ENCODE measurements at places on chromosomes 16 and 17.
A peak's percentile ranks its signal among the peaks of the same experiment; 100 is the strongest.

- peaks cover 16% of the 10 kb centered on the region for H3K4me1 ChIP-seq
- no peak overlapping the region for H3K4me3 ChIP-seq
- no peak overlapping the region for H3K27ac ChIP-seq
- H3K27me3 ChIP-seq = no peaks in the 10 kb centered on the region
- DNase-seq = no peak
- no peaks in the 10 kb centered on the region for H3K36me3 ChIP-seq
Measured at GRCh38 chr17:55734128-55734781, 11.6 kb upstream of the TMEM100 start.

DNA sequence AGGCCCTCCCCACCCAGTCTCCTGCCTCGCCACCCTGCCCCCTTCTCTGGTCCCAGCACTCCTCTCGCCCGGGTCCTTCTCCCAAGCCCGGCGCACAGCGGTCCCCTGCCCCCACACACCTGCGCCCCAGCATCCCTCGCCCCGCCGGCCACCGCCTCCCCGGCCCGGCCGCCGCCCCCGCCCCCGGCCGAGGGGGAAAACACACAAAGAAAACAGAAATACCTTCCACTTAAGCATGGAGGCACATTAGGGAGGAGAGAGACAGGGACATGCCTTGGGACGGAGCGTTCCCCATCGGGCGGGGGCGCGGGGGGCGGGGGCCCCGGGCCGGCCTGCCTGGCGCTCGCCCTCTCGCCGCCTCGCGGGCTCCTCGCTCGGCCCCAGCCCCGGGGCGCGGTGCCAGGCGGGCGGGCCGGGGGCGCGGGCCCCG, 326 bp downstream of the SRCIN1 start:
- no peaks in the 10 kb centered on the region for H3K36me3 ChIP-seq
- H3K27me3 ChIP-seq = peaks cover 46% of the 10 kb centered on the region
- H3K4me1 ChIP-seq = peaks cover 13% of the 10 kb centered on the region
- H3K4me3 ChIP-seq = peak overlapping the region; percentile 61
- H3K27ac ChIP-seq = no peak overlapping the region

DNA sequence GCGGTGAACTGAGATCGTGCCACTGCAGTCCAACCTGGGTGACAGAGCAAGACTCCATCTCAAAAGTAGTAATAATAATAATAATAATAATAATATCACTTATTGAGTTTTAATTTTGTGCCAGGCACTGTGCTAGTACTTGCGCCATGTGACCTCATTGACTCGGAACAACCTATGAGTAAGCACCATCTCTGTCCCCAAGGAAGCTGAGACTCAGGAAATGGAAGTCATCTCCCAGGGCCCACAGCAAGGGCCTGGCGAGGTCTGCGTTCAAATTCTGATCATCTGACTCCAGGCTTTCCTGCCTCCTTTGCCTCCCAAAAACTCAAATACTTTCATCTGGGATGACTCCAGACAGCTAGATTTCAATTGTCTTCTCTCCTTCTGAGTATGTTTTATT, 162.9 kb downstream of the SEC14L1 start:
- H3K4me1 ChIP-seq = peaks cover 16% of the 10 kb centered on the region
- DNase-seq = no peak
- no peaks in the 10 kb centered on the region for H3K36me3 ChIP-seq
- no peak overlapping the region for H3K27ac ChIP-seq

DNA sequence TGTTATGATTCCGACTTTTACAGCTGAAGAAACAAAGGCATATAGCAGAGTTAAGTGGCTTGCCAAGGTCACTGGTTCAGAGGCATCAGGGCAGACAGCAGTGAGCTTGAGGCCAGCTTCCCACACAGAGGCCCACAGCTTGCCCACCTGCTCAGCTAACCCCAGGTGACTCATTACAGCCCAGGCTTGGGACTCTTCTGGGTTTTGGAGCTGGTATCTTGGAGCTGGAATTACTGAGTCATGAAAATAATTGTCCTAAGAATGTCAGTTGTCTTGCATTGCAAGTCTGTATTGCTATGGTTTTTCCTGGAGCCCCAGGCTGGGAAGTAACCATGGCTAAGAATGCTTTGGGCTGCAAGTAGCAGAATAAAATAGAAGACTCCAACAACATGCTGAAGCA, 32.4 kb upstream of the IRX3 start:
- no peaks in the 10 kb centered on the region for H3K36me3 ChIP-seq
- H3K27ac ChIP-seq = no peak overlapping the region
- H3K4me3 ChIP-seq = no peak overlapping the region
- H3K4me1 ChIP-seq = no peaks in the 10 kb centered on the region
- H3K27me3 ChIP-seq = peaks cover 27% of the 10 kb centered on the region
- no peak for DNase-seq

DNA sequence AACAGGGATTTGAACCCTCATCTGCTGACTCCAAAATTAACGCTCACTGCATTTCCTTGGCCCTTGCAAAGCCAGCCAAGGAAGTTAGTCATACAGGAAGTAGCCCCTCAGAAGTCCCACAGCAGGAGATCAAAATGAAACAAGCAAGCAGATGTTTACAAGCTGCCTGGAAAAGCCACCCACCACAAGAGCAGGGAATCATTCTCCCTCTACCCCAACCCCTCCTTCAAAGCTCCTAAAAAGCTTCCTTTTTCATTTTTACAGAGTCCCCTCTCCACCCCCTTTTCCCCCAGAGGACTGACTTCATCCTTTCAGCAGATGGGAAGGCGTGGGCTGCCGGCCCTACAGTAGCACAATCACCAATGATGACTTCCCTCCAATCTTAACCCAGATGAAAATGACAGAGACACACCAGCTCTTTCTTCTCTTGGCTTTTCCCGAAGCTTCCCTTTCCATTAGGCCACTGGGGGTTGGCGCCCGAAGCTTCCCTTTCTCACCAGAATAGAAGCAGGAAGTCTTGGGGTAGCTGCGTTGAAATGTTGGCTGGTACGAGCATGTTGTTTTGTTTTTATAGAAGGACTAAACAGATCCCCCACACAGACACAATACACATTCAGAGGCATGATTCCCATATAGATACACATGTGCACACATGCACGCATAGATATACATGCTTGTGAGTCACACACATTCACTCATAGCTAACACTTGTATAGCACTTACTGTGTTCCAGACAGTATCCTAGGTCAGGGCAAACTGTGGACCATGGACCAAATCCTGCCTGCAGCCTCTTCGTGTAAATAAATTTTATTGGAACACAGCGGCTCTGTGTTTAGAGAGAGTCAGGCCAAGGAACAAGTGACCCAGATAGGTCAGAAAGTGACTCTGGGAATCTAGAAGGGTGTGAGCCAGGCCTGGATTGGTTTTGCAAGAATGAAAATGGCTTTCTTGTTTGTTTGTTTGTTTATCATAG, 17.4 kb downstream of the ITPRIPL2 start:
- H3K4me1 ChIP-seq = peaks cover under 1% of the 10 kb centered on the region
- H3K36me3 ChIP-seq = no peaks in the 10 kb centered on the region
- H3K4me3 ChIP-seq = no peak overlapping the region
- DNase-seq = no peak

- H3K4me1 ChIP-seq = peaks cover 29% of the 10 kb centered on the region
- no peaks in the 10 kb centered on the region for H3K27me3 ChIP-seq
- no peaks in the 10 kb centered on the region for H3K36me3 ChIP-seq
- no peak for DNase-seq
- H3K27ac ChIP-seq = peak overlapping the region; percentile 42
Measured at GRCh38 chr16:49754495-49755312, 101.2 kb downstream of the ZNF423 start.

DNA sequence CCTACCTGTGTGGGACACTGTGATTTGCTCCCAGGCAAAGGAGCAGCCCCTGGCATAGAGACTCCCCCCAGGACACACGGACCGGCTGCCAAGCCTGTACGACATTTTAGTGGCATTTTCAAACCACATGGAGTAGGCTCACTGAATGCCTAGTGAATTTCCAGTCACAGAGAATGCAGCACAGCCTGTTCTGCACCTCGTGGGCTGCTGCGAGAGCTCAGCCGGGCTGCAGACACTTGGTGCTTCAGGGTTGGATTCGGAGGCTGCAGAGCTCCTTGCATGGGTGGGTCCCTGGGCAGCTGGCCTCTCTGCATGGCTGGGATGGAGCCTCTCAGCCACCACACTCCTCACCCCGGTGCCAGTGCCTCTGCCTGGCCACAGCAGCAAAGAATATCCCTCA, 51.2 kb upstream of the HNF1B start:
- H3K27me3 ChIP-seq = peaks cover 2% of the 10 kb centered on the region
- H3K36me3 ChIP-seq = no peaks in the 10 kb centered on the region
- no peak overlapping the region for H3K27ac ChIP-seq
- DNase-seq = no peak

DNA sequence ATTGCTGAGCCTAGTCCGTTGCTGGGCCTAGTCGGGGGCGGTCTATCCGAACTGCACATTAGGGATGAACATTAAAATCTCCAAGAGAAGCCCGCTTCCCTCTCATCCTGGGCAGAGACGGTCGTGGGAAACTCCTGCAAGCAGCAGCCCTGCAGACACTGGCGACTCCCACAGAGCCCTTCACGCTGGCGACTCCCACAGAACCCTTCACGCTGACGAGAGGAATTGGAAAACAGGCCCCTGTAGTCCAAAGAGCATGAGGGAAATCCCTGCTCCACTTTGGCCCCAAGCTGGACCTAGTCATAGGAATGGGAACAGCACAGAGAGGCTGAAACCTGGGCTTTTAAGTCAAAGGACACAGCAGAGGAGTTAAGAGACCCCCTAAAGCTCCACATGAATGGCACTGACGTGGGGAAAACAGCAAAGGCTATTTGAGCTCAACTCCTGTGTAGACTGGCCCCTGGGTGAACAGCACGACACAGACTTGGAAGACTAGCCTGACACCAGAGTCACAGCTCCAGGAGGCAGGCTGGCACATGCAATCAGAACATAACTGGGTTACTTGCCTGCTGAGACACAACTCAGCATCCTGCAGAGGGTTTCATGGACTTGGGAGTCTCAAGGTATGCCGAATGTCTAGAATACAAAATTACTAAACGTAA, 42.2 kb downstream of the WDR45B start:
- H3K36me3 ChIP-seq = peaks cover 46% of the 10 kb centered on the region
- no peak overlapping the region for H3K4me3 ChIP-seq
- no peaks in the 10 kb centered on the region for H3K27me3 ChIP-seq
- peak overlapping the region; percentile 92 for H3K27ac ChIP-seq
- H3K4me1 ChIP-seq = no peaks in the 10 kb centered on the region
- no peak for DNase-seq

DNA sequence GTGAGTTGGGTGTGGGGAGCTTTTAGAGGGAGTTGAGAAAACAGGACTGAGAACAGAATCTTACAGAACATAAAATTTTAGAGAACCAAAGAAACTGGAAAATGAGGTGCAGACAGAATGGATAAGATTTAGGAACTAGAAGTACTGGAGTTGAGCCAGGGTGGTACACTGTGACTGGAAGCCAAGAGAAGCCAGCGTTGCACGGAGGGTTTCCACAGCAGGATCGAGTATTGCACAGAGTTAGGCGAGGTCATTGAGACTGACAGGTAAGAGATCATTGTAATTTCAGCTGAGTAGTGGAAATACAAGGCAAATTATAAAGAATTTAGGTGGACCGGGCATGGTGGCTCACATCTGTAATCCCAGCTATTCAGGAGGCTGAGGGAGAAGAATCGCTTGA, 6.6 kb downstream of the GSDMA start:
- H3K36me3 ChIP-seq = no peaks in the 10 kb centered on the region
- no peak for DNase-seq
- H3K4me1 ChIP-seq = no peaks in the 10 kb centered on the region
- H3K27me3 ChIP-seq = peaks cover 62% of the 10 kb centered on the region
- no peak overlapping the region for H3K27ac ChIP-seq

DNA sequence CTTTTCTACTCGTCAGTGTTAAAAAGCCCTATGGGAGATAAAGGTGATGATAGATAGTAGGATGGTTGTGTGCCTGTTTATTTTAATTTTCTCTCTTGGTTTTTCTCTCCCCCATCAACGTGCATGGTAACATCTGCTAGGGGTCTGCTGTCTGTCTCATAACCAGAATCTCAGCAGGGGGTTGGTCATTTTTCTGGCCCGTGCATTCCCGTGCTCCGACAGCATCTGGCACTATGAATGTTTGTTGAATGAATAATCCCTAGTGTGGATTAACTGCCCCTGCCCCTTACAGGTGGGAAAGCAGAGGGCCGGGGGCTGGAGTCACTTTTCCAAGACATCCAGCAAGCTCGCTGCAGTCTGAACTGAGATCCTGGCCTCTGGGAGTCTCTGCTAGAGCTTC, 6.3 kb downstream of the CA5A start:
- H3K4me1 ChIP-seq = peaks cover 16% of the 10 kb centered on the region
- DNase-seq = no peak
- H3K4me3 ChIP-seq = no peak overlapping the region
- H3K36me3 ChIP-seq = peaks cover 1% of the 10 kb centered on the region
- peaks cover 5% of the 10 kb centered on the region for H3K27me3 ChIP-seq

DNA sequence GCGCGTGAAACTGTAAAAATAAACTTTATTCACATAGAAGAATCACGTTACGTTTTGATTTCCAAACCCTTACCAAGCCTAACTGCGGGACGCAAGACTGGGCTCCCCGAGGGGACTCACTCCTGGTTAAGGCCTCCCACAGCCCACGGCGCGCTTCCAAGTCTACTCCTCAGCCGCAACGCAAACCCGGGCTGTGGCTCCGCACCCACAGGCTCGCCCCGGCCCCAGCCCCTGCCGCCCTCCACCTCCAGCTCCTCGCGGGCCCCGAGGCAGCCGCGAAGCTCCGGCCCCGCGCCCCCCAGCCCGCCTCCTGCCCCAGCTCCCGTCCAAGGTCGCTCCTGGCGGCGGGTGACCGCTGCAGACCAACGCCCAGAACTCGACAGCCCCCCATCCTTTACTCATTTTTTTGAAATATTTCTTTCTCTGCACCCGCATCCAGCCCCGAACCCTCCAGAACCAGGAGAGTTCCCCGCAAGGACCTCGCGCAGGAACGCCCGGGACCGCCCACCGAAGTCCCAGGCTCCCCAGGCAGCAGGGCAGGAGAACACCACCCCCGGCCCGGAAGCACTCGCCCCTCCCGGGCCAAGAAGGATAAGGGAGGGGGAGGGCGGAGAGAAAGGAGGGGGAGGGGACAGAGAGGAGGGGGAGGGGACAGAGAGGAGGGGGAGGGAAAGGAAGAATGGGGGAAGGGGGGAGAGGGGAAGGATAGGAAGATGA, 912 bp downstream of the USP22 start:
- DNase-seq = peak; percentile 47
- peak overlapping the region; percentile 99 for H3K27ac ChIP-seq
- H3K4me3 ChIP-seq = peak overlapping the region; percentile 98
- no peaks in the 10 kb centered on the region for H3K27me3 ChIP-seq
- H3K36me3 ChIP-seq = no peaks in the 10 kb centered on the region

DNA sequence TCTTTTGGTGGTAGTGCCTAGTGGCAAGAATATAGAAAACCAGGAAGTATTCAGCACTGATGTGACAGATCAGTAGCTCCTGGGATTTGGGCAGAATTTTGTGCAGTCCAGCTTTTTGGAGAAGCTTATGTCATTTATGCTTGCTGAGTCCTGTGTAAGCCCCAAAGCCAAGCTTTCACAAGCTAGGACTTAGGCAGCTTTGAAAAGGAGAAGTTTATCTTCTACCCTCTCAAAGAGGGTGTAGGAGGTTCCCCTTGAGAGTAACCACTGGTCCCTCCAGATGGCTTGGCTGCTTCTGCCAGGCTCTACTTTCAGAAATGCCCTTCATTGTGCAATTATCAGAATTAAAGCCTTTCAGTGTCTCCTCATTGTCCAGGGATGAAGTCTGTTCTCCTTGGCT, 78.8 kb downstream of the CES1 start:
- H3K36me3 ChIP-seq = no peaks in the 10 kb centered on the region
- DNase-seq = no peak
- H3K27me3 ChIP-seq = peaks cover 21% of the 10 kb centered on the region
- H3K4me1 ChIP-seq = no peaks in the 10 kb centered on the region
- no peak overlapping the region for H3K4me3 ChIP-seq

GRCh38 chr16:67546761-67547422, 15.4 kb upstream of the CTCF start:
- H3K4me3 ChIP-seq = no peak overlapping the region
- no peak overlapping the region for H3K27ac ChIP-seq
- H3K4me1 ChIP-seq = no peaks in the 10 kb centered on the region
- no peaks in the 10 kb centered on the region for H3K27me3 ChIP-seq
- H3K36me3 ChIP-seq = peaks cover 3% of the 10 kb centered on the region
